BJ (cell line): ENCODE measurements at places on chromosomes 1 and 21.

GRCh38 chr1:117014209-117014608, 12.6 kb downstream of the CD101 start:
- DNase-seq: no peak

DNA sequence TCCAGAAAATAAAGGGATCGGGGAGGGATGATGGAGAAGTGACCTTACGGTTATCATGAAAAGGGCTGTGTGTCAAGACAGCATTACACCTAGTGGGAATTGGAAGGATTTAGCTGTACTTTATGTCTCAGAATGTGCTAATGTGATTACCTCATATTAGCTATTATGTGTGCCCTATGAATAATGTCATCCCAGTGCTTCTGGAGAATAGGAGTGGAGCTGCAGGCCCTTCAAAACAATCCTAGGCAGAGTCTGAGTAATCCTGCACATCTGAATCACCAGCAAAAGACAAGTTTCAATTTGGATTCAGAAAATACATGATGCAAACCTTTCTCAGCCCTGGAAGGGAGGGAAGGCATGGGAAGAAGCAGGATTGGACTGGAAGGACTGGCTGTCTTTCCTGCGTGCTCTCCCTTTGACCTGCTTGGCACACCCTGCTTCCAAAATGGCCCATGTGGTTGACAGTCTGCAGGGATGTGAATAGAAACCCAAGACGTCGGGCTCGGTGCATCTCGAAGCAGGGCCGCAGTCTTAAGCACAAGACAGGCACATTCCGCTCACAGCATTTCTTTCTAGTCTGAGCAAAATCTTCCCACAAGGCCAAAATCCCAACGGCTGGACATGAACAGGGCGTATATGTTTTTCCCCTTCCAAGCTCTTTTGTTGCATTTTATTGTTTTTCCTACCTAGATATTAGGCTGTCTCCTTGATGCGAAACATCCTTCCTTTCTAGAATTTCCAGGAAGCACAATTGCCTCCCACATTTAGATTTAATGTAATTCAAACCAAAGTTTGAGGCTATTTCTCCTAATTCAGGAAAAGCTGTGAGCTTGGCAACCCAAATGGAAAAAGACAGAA, 54.3 kb upstream of the TARBP1 start:
- DNase-seq: peak; percentile 93

GRCh38 chr1:221437171-221437570, 304.7 kb downstream of the DUSP10 start:
- no peak for DNase-seq

DNA sequence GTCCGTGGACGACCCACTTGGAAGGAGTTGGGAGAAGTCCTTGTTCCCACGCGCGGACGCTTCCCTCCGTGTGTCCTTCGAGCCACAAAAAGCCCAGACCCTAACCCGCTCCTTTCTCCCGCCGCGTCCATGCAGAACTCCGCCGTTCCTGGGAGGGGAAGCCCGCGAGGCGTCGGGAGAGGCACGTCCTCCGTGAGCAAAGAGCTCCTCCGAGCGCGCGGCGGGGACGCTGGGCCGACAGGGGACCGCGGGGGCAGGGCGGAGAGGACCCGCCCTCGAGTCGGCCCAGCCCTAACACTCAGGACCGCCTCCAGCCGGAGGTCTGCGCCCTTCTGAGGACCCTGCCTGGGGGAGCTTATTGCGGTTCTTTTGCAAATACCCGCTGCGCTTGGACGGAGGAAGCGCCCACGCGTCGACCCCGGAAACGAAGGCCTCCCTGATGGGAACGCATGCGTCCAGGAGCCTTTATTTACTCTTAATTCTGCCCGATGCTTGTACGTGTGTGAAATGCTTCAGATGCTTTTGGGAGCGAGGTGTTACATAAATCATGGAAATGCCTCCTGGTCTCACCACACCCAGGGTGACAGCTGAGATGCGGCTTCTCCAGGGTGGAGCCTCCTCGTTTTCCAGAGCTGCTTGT, 32.4 kb downstream of the PRMT2 start:
- DNase-seq: no peak

- DNase-seq: no peak
Observed at GRCh38 chr1:66395202-66396061, 138.5 kb upstream of the SGIP1 start.

DNA sequence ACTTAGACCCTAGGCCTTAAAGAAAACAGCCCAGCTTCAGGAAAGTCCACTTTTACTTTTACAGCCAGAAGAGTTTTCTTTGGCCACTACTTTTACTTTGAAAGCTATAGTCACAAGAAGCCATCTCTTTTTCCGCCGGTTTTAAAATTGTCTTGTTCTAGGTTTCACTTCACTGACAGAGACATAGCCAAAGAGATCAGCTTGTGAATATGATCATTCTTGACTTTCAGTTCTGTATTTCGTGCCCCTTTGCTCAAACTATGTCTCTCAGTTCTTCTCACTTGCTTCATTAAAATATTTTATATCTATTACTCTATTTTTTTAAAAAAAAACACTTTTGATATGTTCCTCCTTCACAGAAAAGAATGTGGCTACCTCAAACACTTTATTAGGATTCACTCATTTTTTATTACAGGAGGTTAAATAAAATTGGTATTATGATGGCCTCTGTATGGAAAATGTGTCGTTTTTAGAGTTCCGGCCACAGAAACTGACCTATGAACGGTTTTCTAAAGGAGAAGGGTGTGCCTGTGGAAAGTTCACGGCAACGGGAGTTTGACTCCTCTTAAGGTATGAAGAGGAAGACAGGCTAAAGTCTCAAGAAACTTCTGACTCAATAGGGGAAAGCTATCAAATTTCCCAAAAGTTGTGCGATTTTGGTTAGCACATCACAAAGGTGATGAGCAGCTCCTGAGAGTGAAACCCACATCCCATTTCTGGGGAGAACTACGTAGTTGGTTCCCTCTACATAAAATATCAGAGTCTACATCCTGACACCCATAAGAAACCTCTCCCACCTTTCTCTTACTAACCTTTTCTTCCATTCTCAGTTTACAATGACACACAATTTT, 1.2 kb downstream of the MCOLN2 start:
- DNase-seq: no peak

DNA sequence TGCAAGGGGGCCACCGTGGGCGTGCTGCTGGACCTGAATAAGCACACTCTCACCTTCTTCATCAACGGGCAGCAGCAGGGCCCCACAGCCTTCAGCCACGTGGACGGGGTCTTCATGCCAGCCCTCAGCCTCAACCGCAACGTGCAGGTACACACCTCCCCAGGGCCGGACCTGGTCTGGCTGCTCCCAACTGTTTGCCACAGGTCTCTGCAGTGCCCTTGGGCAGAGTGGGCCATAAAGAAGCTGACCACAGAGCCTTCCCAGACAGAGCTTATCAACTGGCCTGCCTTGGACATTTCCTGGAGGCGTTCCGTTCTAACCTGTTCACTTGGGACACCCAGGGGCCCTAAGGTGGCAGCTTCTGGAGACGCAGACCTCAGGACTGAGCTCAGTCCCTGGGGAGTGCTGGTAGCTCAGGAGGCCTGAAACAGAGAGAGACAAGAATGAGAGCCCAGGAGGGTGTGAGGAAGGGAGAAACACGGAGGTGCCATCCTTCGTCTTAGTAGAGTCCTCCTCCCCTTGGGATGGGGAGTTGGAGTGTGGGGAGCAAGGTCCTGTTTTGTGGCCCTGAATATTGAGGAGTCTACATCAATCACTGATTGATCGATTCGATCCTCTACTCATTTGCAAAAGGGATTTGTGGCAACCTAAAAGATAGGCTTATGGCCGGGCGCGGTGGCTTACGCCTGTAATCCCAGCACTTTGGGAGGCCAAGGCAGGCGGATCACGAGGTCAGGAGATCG, 27.0 kb upstream of the GNPAT start:
- no peak for DNase-seq

DNA sequence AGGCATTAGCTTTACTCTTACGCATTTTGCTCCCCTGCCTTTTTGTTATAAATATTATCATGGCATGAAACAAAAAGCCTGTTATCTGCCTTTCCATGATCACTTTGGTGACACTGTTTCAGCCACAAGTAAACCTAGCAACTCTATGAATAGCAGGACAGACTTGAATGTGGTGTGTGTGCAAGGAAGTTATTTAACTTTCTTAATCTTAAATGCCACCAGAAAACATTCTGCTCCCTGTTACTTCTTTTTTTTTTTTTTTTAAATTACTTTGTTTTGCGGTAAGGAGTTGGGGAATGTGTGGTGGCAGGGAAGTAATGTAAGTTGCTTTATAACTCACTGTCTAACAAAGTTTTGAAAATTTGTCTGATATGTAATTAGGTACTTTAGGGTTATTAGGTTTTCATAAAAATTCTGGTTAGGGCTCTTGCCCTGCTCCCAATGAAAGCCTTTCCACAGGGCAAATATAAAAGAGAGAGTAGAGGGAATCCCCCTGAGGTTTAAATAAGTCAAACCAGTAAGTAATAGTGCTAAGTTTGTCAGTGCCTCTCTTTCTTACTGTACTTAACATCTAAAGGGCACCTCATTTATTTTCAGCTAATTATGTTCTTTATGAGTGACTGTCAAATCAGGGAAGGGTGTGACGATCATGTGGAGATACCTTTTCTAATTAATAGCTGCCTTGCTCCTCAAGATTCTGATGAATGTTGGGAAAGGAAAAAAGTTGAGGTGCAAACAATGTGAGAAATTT, 39.5 kb downstream of the RASAL2 start:
- DNase-seq: no peak

DNA sequence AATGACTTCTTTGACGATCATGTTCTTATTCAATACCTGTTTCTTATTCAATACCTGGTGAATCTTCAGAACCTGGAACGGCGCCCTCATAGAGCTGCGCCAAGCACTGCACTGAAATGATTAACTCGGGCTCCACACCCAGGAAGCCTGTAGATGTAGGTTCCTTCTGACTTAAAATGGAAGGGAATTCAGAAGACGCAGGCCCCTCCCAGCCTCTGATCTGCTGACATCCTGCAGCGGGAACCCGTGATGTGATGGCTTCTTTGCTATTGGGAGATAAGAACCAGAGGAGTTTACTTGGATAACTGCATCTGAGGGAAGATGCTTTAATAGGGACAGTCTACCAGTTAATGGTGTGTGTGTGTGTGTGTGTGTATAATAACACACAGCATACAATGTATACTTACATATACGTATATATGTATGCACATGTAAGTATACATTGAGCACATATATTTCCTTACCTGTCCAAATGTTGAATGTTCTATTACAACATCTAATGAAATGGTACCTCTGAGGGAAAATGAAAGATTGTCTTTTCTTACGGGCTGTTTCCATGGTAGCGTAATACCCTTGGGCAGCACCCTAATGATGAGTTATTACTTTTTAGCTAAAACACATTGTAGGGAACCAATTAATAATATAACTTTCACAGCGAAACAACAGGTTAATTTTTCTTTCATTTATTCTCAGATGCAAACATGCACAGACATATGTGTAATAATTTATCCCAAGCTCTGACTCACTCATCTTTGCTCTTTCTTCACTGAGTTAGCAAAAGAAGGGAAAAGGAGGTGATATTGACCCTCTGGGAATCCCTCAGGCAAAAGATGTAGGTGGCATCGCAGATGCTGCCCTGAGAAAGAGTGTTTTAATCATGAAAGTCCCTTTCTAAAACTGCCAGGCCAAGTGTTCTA, 379.8 kb downstream of the SIPA1L2 start:
- no peak for DNase-seq

- DNase-seq: no peak
Observed at GRCh38 chr1:173191011-173191705, 16.0 kb downstream of the TNFSF4 start.
